Fibroblast of lung (primary cell): ENCODE measurements at places on chromosomes 3 and 15. TPM values are rescaled to one million over a fixed set of nuclear protein-coding genes. Genes with fewer than 3 reads are reported as not detected.

GRCh38 chr3:99551520-99551919 lies 86.9 kb upstream of the COL8A1 start:
- no peak for DNase-seq
- H3K4me1 ChIP-seq = no peaks in the 10 kb centered on the region
- H3K27me3 ChIP-seq = no peaks in the 10 kb centered on the region
- H3K4me3 ChIP-seq = no peak overlapping the region
- H3K36me3 ChIP-seq = no peaks in the 10 kb centered on the region
- no peak overlapping the region for H3K27ac ChIP-seq

- no peak overlapping the region for H3K4me3 ChIP-seq
- no peak overlapping the region for H3K27ac ChIP-seq
- H3K36me3 ChIP-seq = no peaks in the 10 kb centered on the region
- peaks cover 9% of the 10 kb centered on the region for H3K4me1 ChIP-seq
- H3K27me3 ChIP-seq = no peaks in the 10 kb centered on the region
- DNase-seq = peak; percentile 60
These were observed 42.2 kb downstream of the CLDN18 start for GRCh38 chr3:138051947-138052802.

- no peak for DNase-seq
- H3K27me3 ChIP-seq = no peaks in the 10 kb centered on the region
- H3K4me3 ChIP-seq = no peak overlapping the region
- H3K36me3 ChIP-seq = peaks cover 4% of the 10 kb centered on the region
These were observed 56.8 kb downstream of the SNRK start for GRCh38 chr3:43343185-43343584.

- H3K4me3 ChIP-seq = no peak overlapping the region
- no peaks in the 10 kb centered on the region for H3K4me1 ChIP-seq
- DNase-seq = no peak
- no peaks in the 10 kb centered on the region for H3K27me3 ChIP-seq
- H3K27ac ChIP-seq = no peak overlapping the region
These were observed 96.0 kb downstream of the SPATA16 start for GRCh38 chr3:173044998-173045397.

- no peak overlapping the region for H3K4me3 ChIP-seq
- H3K36me3 ChIP-seq = no peaks in the 10 kb centered on the region
- H3K27ac ChIP-seq = no peak overlapping the region
- H3K27me3 ChIP-seq = no peaks in the 10 kb centered on the region
- DNase-seq = no peak
These were observed 237.2 kb upstream of the ADAMTS9 start for GRCh38 chr3:64924961-64925360.

GRCh38 chr3:139353920-139354556 lies 10.2 kb downstream of the MRPS22 start:
- DNase-seq = peak; percentile 69
- peaks cover 11% of the 10 kb centered on the region for H3K36me3 ChIP-seq
- H3K4me3 ChIP-seq = no peak overlapping the region
- H3K4me1 ChIP-seq = no peaks in the 10 kb centered on the region

- no peaks in the 10 kb centered on the region for H3K4me1 ChIP-seq
- no peaks in the 10 kb centered on the region for H3K27me3 ChIP-seq
- DNase-seq = no peak
- no peak overlapping the region for H3K27ac ChIP-seq
These were observed 283.0 kb upstream of the PLSCR5 start for GRCh38 chr3:146888176-146888575.

Gene SAXO2
- total RNA-seq = 0.66 and 1.8 TPM in 2 replicates

Gene GORASP1
- total RNA-seq = 27.2 and 37.5 TPM in 2 replicates

Gene EXD1
- total RNA-seq = 0.17 TPM in 1 of 2 replicates, not detected in the other

Gene ADGRG7
- not detected in 2 replicates for total RNA-seq

Gene KLF15
- 4.1 and 6.4 TPM in 2 replicates for total RNA-seq

Gene CHAC1
- 33.1 and 62.6 TPM in 2 replicates for total RNA-seq

Gene FBLN2
- total RNA-seq = 138 and 184 TPM in 2 replicates

Gene UBE2E2
- total RNA-seq = 79.8 and 86.8 TPM in 2 replicates
